Activated CD4-positive, alpha-beta T cell treated with anti-CD3 and anti-CD28 coated beads for 24 hours (primary cell): ENCODE measurements at places on chromosomes 2 and 18.

- DNase-seq: no peak
These were observed 112.9 kb upstream of the TTC27 start for GRCh38 chr2:32514946-32515345.

- DNase-seq: no peak
These were observed 787 bp upstream of the ADGRF3 start for GRCh38 chr2:26347286-26347865.

- no peak for DNase-seq
These were observed 255.0 kb downstream of the CAMKMT start for GRCh38 chr2:44616667-44617155.

DNA sequence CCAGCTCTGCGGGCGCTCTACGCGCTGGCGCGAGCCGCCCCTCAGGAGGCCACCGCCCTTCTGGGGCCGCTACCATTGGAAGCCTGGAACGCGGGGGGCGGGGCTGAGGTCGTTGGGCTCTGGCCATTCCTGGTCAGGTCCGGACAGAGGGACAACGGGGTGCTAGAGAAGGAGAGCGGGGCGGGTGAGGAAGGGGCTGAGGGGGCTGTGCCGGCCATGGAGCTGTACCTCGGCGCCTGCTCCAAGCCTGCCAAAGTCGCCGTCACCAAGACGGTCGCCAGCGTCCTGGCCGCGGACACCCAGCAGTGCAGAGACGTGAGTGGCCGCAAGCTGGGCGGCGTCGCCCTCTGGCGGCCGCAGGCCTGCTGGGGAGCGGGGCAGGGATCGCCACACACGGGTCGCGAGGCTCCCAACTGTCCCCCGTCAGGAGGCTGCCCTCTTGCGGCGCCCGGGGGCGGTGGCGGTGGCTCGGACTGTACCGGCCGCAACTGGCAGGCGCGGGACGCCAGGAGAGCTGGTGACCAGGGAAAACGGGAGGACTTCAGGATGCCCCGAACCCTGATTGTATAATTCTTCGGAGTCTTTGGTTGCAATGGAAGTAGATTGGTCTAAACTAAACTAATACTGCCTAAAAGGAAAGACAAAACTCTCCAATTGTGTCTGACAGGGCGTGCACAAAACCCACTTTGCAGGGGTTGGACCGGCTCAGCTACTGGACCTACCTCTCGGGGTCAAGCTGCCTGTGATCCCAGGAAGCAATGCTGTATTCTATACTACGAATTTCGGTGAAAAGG lies at the start of gene FSIP2:
Gene FSIP2, plus strand, starts transcription at position 126 of the 794 bp plus-strand sequence. Its CDS starts 91 bp downstream, at position 217.
- DNase-seq: peak; percentile 20

DNA sequence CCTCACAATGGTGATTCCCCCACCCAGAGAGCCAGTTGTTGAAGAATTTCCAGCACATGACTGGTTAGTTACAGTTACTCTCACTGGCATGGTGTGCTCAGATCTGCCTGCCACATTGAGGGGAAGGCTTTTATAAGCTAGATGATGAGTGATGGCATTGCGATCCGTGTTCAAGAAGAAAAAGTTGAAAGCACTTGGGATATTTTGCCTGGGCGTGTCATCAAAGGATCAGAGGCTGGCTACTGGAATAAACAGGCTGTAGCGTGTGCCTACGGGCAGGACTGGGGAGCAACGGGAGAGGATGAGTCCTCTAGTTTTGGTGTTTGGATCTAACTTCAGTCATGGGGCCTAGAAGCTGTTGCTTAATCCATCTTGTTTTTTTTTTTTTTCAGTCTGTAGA lies 175.0 kb downstream of the SETBP1 start:
- DNase-seq: no peak

- DNase-seq: no peak
These were observed 5.7 kb upstream of the PTPRN start for GRCh38 chr2:219314804-219315468.

- DNase-seq: no peak
These were observed 283.5 kb upstream of the HS6ST1 start for GRCh38 chr2:128602038-128602698.

- DNase-seq: no peak
These were observed 45.2 kb downstream of the UBXN4 start for GRCh38 chr2:135786823-135787222.

GRCh38 chr2:213696442-213696841 lies 412.2 kb downstream of the SPAG16 start:
- DNase-seq: no peak

- no peak for DNase-seq
These were observed 48.6 kb downstream of the SMAD2 start for GRCh38 chr18:47881752-47882455.

- no peak for DNase-seq
These were observed 48.0 kb downstream of the COA5 start for GRCh38 chr2:98560256-98560771.

DNA sequence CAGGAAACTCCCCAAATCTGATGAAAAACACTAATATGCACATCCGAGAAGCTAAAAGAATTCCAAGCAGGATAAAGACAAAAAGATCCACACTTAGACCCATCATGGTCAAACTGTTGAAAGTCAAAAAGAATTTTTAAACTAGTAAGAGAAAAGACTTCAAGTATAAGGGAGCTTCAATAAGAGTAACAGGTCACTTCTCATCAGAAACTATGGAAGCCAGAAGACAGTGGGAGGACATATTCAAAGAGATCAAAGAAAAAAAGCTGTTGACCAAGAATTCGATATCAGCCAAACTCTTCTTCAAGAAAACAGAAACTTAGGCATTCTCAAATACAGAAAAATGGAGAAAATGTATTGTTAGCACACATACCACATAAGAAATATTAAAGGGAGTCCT lies 50.4 kb downstream of the ZC3H8 start:
- DNase-seq: no peak

GRCh38 chr2:19868224-19868623 lies 33.6 kb downstream of the TTC32 start:
- no peak for DNase-seq

- no peak for DNase-seq
These were observed 70.7 kb upstream of the FZD7 start for GRCh38 chr2:201962774-201963562.

DNA sequence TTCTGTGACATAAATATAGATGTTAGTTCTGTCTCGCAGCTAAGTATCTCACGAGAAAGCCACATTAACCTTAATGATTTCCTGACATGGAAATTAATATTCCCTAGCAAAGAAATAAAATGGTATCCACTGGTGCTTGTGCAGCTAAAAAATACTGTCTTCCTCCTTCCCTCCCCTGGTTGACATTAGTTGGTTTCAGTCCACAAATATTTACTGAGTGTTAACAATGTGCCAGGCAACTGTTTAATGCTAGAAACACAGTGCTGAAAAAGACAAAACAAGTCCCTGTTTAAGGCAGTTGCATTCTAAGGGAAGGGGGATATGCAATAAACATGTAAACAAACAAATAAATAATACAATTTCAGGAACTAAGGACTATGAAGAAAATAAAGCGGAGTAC lies 44.2 kb upstream of the VPS54 start:
- no peak for DNase-seq

DNA sequence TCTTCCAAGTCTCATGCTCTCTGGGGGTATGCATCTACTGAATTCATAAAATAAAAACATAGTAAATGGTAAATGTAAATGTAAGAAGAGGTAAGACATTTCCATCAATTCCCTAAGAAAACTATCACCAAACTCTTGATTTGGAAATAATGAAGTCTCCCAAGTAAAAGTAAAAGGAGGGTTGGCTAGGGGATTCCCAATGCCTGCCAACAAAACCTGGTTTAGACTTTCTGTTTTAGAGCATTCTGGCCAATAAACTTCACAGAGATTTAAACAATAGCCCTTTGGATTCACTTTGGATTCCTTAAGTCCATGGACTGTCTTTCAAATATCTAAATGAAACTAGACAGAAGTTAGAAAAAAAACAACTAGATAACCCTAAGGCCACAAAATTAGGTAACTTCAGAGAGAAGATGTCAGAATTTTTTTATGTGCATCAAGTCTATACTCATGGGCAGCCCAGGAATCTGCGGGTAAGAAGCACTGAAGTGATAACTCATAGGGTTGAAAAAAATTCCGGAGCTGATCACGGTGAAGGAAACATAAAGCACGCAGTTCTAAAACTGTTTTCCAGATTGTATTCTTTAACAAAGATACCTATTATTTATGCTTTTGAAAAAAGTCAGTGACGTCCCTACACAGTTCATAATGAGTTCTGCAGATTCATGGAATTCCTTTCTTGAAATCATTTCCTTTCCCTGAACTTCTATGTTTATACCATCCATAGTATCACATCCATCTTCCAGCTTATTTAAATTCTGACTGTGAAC lies 263.6 kb downstream of the AFF3 start:
- DNase-seq: no peak

- no peak for DNase-seq
These were observed 8.4 kb upstream of the HIBCH start for GRCh38 chr2:190327867-190328572.

- DNase-seq: no peak
These were observed 39.0 kb upstream of the ZBTB14 start for GRCh38 chr18:5334456-5335075.

DNA sequence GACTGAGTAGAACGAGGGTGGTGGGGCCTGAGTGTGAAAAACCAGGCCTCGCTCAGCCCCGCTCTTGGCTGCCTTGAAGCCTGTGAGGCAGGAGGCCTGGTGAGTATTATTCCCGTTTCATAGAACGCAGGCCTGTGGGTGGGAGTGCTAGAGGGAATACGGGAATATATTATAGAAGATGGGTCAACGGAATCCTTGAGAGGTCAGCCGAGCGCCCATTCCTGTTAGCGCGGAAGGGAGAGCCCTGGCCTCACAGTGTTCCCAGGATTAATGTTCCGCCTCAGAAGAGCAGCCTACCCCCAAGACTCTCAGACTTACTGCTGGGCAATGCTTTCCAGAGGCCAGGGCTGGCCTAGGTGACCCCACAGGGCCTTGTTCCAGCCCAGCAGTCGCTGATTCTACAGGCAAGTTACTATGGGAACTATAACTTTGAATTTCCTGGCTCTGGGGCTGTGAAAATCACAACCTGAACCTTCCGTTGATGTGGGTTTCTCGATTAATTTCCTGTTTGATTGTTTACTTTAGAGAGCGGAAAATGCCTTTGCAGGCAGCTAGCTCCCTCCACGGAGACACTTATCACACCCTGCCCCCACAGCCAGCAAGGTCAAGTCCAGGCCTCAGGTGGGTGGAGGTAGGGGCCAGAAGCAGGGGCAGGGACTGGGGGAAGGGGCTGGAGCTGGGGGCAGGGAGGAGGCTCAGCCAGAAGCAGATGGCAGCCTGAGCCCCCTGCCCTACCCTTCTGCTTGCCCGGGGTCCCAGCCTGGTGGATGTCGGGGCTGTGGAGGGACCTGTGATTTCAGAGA lies 108.3 kb downstream of the SMAD7 start:
- DNase-seq: no peak

DNA sequence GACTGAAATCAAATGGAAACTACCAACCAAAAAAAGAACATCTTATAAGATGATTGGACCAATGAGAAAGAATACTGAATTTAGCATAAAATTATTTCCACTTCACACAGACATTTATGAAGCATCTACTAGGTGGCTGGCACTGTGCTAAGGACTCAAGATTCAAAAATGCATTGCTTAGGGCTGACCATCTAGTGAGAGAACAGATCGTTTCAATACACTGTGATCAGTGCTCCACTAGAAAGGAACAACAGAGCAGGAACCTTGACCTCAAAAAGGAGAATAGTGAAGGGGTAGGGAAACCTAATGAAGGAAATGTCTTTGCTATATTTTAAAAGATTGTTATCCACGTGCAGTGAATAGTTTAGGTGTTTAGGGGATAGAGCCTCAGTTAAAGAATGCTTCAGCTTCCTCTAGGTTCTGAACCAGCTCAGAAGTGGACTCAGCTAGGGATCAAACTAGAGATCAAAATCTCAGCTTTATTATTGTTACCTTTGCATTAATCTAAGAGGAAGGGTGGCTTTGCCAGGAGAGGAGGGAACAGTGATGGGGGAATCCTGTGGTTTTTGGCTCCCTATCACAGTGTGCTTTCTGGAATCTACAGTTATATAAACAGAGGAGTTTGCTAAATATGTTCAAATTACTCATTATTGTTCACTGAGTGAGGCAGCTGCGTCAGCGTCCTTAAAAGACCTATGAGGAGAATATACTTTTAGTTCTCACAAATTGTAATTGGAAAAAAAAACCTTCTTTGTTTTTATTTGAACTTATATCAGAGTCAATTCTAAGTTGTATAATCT lies 16.2 kb upstream of the BBS5 start:
- no peak for DNase-seq

GRCh38 chr18:80210312-80211083 lies 36.8 kb downstream of the PARD6G start:
- DNase-seq: no peak

GRCh38 chr2:46119453-46119852 lies 177.8 kb upstream of the EPAS1 start:
- no peak for DNase-seq

DNA sequence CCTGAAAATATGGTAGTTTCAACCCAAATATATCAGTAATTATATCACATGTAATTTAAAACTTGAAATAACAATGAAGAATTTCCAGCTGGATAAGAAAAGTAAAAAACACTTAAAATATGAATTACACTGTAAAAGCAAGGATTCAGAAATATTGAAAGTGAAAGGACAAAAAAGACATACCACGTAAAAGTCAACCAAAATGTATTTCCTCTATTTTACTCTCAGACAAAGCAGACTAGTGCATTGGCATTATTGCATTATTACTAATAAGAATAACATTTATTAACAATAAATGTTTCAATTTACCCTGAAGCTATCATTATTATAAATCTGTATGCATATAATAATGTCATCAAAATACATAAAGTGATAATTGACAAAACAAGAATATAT lies 445.1 kb upstream of the TRIB2 start:
- DNase-seq: no peak

DNA sequence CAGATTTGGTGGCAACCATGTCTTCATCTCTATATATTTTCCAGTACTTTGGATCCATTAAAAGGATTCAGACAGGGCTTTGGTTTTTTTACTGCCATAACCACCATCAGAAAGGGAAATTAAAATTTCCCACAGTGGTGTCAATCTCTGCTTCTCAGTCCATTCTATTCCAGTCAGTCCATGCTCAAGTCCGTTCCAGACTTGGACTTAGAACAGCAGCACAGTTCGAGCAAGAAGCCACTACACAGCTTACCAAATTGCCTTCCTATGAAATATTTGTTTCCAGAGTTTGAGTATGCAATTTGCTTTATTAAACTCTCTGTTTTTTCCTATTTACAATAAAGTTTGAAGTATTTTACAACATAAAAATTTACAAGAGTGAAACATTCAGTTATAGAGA lies 306.5 kb upstream of the GULP1 start:
- no peak for DNase-seq

GRCh38 chr2:128558895-128559532 lies 240.3 kb upstream of the HS6ST1 start:
- no peak for DNase-seq

DNA sequence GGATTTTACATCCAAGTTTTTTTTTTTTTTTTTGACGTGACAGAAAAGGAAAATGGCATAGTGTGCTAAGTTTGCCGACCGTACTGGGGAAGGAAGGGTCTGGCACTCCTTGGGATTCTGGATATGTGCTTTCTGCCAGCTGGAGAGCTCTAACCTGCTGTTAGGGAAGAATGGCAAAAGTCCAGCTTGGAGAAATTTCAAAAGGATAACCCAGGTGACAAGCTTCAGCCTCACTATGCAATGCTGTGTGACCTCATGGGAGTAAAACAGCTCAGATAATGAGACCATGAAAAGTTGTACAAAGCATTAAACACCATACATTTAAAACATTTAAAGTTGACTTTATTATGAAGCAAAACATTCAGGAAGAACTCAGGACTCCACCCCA lies 10.3 kb upstream of the GPR45 start:
- DNase-seq: no peak

GRCh38 chr2:197258580-197258979 lies 52.0 kb downstream of the ANKRD44 start:
- DNase-seq: no peak

GRCh38 chr2:15241201-15241600 lies 319.9 kb downstream of the NBAS start:
- no peak for DNase-seq
